ENCODE measurements at places on chromosomes 13 and 19.

DNA sequence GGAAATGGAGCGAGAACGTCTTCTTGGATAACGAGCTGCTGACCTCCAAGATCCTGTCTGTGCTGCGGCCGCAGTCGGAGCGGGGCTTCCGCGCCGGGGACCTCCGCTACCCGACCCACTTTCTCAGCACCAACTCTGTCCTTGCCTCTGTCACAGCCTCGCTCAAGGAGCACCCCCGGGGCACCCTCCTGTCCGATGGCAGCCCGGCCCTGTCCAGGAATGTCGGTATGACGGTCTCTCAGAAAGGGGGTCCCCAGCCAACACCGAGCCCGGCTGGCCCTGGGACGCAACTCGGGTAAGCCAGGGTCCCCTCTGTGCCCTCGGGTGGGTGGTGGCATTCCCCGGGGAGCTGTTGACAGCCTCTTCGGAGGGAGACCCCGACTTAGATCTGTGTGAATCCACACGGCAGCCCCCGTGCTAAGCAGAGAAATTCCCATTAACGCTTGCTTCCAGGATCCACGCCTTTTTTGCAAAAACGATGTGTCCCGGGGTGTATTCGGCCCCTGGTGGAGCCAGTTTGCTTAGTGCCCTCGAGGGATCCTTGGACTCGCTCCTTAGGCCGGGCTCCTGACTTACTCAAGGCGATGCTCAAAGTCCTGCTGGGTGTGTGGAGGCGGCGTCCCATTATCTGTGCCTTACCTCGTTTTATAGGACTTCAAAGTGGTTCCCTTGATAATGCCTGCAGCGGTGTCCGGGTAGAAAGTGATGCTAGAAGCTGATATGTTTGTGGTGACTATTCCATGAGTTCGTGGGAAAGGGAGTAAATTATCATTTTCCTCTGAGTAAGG lies 48.5 kb downstream of the PEX11G start:
- no peak for DNase-seq

DNA sequence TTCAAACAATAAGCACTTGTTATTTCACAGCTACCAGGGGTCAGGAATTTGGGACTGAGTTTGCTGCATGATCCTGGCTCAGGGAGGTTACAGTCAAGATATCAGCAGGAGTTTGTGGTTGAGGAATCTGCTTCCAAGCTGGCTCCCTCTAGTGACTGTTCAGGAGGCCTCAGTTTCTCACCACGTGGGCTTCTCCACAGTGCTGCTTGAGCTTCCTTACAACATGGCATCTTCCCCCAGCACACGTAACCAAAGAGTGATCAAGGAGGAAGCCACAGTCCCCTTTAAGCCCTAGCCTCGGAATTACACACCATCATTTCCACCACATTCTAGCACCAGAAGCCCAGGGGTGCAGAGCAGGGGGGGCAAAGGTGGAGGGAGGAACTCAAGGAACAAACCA lies 28.8 kb downstream of the CELF5 start:
- DNase-seq = no peak

DNA sequence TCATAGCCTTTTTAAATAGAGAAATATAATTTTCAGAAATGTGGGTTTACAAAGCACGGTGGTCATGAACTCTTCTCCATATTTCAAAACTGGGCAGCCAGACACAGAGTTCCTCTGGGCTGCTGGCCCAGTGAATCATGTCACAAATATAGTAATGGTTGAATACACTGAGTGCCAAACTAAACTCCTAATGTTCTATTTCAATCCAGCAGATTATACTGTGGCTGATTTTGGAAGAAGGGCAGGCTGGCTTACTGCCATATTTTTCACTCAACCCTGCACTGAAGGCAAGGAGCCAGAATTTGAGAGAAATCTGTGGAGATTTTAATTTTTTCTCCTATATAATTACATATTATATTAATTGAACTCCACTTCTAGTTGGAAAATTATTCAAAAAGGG lies 17.0 kb upstream of the PRR20A start:
- DNase-seq = no peak

- DNase-seq = no peak
Observed at GRCh38 chr13:113857531-113858195, 6.2 kb downstream of the GAS6 start.

DNA sequence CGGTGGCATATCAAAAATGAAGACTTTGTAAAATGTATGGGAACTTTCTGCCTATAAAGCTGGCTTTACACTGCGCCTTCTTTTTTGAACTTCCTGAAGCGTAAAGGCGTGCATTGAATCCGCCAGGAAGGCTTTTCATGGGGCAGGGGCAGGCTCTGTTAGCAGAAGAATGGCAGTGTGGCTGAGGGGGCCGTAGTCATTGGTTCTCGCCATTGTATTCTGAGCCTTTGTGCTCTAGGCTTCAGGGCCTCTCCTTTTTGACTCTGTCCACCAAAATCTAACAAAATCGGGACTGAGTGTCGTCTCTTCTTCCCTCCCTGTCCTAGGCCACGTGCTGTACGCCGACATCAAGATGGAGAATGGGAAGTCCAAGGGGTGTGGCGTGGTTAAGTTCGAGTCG lies 14.1 kb downstream of the PRAM1 start:
- DNase-seq = no peak

DNA sequence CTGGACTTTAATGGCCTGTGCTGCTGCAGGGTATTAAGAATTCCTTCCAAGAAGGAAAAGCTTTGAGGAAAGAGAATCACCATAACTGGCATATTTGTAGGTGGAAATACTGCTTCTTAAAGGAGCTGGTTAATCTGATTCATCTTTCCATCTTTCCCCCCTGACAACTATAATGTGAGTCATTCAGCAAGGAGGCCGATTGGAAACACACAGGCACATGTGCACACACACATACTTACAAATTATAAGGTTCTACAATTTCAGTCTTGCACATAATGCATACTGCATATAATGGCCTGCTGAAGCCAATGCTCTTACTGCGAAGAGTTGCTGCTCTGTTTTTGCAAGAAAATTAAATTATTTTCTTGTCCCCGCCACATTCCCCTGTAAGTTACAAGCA lies 78.8 kb upstream of the TPP2 start:
- no peak for DNase-seq

DNA sequence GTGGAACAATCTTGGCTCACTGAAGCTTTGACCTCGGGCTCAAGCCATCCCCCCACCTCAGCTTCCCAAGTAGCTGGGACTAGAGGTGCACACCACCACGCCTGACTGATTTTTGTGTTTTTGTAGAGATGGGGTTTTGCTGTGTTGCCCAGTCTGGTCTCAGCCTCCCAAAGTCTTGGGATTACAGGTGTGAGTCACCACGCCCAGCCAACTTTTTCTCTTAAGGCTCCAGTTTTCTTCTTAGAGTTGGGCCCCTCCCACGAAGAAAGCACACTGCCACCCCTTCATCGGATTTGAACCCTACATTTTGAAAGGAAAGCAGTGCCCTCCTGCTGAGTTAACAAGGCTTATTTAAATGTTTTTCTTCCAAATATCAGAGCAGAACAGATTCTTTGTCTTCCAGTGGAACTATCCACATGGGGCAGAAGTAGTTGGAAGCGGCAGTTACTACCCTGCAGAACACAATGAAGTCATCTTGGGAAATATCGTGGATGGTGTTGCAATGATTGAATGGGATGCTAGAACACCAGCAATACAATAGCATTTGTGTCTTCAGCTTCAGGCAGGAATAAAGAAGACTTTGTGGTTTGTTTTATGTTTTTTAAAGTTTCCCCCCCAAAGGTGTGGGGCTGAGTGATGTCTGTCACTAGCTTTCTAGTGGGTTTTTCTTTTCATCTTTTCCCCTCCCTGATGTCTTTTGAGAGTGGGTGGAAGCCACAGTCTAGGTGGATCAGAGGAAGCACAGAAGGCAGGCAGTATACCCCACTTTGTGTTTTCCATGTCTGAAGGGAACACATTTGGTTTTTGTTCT lies 8.9 kb downstream of the ACTN4 start:
- DNase-seq = no peak

DNA sequence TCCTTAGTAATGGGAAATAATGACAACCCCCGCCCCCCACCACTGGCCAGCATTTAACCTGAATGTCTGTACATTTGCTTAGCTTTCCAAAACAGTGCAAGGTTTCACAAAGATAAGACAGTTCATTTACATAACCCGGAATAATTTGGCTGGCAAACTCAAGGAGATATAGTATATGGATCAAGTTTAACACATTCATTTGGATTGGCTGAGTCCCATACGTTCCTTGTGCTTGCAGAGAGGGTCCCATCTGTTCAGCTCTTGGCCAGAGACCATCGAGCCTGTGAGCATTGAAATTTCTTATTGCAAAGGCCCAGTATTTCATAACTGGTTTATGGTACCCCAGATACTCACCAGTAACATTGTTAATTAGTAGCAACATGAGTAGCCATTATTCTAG lies 116.5 kb downstream of the GPC6 start:
- no peak for DNase-seq

DNA sequence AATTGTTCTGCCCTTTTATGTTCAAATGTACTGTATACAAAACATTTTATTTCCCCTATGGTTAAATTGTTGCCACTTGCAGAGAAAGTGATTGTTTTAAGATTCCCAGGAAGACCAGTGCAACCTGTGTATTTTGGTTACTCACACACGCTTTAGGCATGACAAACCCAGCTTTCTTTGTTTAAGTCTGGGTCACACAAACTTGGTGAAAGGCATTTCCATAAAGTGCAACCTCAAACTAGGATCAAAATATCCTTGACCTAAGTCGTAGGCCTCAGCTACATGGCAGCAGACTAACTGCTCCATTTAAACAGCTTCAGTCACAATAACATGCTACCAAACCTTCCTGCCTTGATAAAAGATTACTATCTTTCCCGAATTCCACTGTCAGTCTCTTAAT lies 639.0 kb upstream of the PRR20A start:
- no peak for DNase-seq

- DNase-seq = no peak
Observed at GRCh38 chr13:109130093-109130835, 500.9 kb downstream of the MYO16 start.

GRCh38 chr13:76971851-76972829 lies 19.7 kb upstream of the CLN5 start:
- DNase-seq = no peak

- DNase-seq = no peak
Observed at GRCh38 chr13:42478531-42479156, 95.3 kb upstream of the TNFSF11 start.

GRCh38 chr19:5154129-5154798 lies 185.4 kb downstream of the KDM4B start:
- no peak for DNase-seq

- no peak for DNase-seq
Observed at GRCh38 chr19:35257113-35257461, 8.3 kb downstream of the LSR start.

GRCh38 chr19:460877-461720 lies at the start of gene SHC2:
TSS of gene SHC2 (minus strand) at chr19:461033. CDS start at chr19:460996, 37 bp downstream.
- no peak for DNase-seq

DNA sequence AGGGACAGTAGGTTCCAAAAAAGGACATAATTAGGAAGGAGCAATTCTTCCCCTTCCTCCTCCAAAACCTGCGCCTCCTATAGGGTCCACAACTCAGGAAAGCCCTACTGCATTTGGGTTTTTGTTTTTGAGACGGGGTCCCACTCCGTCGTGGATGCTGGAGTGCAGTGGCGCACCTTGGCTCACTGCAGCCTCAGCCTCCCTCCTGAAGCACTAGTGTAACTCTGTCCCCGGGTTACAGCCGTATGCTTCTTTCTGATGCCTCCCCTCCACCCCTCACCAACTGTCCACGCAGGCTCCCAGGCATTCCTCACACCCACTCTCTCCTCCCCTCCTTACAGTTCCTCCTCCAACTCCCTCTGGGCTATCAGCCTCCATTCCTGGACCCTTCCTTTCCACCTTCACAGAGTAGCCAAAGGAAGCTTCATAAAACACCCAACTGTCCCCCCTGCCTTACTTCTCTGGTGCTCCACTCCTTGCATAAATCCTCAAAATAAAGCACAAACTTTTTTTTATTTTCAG lies 2.2 kb upstream of the SERTAD3 start:
- DNase-seq = no peak

DNA sequence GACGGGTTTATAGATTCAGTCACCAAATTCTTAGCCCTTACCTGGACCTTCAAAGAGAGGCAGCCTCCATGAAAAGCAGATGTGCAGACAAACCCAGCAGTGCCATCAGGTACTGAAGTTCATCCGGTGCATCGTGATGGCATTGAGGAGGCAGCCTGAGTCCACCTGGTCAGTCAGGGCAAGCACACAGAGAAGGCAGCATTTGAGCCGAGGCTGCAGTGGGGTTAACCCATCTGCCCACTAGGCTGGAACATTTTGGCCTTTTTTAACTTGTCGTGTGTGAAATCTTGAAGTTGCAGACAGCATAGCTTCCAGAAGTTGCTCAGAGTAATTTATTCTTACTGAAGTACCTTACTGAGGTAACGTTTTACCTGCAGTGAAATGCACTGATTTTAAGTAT lies 4.9 kb downstream of the LMO7 start:
- DNase-seq = no peak

- DNase-seq = no peak
Observed at GRCh38 chr19:13001502-13002165, 6.4 kb downstream of the NFIX start.

DNA sequence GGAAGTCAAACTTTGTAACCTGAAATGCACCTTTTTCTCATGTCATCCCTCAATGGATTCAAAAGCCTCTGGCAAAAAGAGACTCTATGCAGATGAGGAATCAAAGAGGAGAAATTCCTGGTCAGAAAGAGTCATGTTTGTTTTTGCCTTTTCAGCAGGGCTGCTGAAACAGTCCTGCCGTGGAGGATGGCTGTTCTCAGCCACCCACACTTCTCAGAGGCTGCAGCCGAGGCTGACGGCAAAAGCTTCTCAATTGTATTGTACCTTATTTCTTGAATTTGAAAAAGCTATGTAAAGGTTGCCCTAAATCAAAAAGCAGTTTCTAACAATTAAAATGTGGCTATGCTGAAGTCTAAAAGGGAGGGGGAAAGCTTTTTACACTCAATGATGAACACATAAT lies 385.3 kb downstream of the KCTD12 start:
- no peak for DNase-seq

- DNase-seq = no peak
Observed at GRCh38 chr13:39273953-39274738, 235.9 kb downstream of the NHLRC3 start.

DNA sequence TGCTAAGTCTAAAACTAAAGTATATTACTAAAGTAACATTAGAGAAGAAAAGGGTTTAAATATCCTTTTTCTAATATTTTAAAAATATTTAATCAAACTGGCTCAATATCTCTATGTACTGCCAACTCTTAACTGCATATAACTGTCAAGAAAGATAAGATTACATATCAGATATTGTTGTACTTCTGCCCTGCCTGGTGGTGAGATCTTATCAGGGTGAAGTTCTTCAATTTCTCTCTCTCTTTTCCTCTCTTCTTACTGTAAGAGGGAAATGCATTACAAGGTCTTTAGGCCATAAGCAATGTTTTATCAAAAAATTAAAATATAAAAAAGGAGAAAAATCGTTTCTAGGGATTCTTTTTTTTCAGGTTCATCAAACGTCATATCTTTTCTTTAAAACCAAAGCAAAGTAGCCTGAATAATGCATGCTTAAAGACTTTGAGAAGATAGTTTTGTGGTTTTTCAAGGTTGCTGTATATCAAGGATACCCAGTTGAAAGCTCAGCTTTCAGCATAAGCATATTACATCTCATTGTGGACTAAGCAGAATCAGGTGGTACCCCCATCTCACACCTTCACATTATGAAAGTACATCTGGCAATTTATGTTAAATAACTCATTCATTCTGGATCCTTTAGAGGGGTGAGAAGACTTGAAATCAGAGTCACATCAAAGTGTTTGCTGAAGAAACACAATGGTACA lies 1625.7 kb upstream of the SLC10A2 start:
- no peak for DNase-seq
